Glomerular endothelial cell (primary cell): ENCODE measurements at places on chromosomes 3 and 15. TPM values are rescaled to one million over a fixed set of nuclear protein-coding genes. Genes with fewer than 3 reads are reported as not detected.

- no peak for DNase-seq
These were observed 825.7 kb downstream of the SQOR start for GRCh38 chr15:46460431-46461094.

DNA sequence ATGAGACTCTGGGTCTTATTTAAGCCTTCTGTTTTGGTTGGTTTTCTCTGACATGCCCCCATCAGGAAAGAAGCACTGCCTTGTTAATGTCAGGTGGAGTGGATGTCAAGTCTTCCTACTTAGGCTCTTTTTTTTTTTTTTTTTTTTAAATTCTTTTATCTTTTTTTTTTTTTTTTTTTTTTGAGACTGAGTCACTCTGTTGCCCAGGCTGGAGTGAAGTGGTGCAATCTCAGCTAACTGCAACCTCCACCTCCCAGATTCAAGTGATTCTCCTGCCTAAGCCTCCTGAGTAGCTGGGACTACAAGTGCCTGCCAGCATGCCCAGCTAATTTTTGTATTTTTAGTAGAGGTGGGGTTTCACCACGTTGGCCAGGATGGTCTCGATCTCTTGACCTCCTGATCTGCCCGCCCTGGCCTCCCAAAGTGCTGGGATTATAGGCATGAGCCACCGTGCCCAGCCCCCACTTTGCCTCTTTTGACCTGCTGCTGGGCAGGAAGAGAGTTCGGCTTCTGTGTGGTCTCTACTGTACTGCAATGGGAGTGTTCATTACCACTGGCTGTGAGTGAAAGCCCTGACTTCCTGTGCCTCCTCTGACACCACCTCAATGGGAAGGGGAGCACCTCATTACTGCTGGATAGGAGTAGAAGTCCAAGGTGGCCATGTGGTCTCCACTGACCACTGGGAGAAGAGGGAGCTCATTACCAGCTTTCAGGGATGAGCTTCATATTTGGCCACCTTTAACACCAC, 10.9 kb downstream of the CTDSPL start:
- DNase-seq: no peak

DNA sequence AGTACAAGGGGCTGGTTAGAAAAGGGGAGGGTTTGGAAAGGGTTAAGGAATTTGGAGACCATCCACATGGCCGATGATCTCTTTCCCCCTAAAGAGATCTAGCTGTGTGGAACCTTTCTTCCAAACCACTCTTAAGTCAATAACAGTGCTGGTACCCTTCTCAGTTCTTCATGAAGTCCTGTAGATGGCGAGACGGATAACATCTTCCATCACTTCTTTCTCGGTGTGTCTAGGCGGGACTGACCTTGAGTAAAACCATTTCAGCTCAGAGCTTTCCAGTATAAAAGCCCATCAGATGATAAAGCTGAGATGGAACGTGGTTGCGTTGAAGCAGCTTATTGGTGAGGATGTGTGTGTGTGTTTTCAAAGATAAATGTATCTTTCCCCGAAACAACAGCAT, 151.5 kb upstream of the BHLHE40 start:
- no peak for DNase-seq

GRCh38 chr15:90956274-90957030, 1.8 kb downstream of the RCCD1 start:
- DNase-seq: no peak

The ANKRD34C gene
- not detected in 2 replicates for total RNA-seq

The FANCD2OS gene
- total RNA-seq: not detected in 2 replicates

The GAP43 gene
- total RNA-seq: 0.18 TPM in 1 of 2 replicates, not detected in the other

The CMTM8 gene
- total RNA-seq: 2.7 and 5.6 TPM in 2 replicates

The GHSR gene
- not detected in 2 replicates for total RNA-seq
